ENCODE measurements at places on chromosomes 4 and X. TPM values are rescaled to one million over a fixed set of nuclear protein-coding genes. Genes with fewer than 3 reads are reported as not detected.

The UBE2A gene
- total RNA-seq, result 52.0 TPM

The ZFP92 gene
- total RNA-seq, result 0.50 TPM

The TLR3 gene
- total RNA-seq, result 2.0 TPM

GRCh38 chrX:107154787-107155620 is 36.4 kb upstream of the RBM41 start:
- no peaks in the 10 kb centered on the region for H3K36me3 ChIP-seq
- no peaks in the 10 kb centered on the region for H3K4me1 ChIP-seq
- H3K4me3 ChIP-seq, result no peak overlapping the region
- no peaks in the 10 kb centered on the region for H3K27me3 ChIP-seq
- no peak overlapping the region for H3K27ac ChIP-seq
- no peak for DNase-seq

DNA sequence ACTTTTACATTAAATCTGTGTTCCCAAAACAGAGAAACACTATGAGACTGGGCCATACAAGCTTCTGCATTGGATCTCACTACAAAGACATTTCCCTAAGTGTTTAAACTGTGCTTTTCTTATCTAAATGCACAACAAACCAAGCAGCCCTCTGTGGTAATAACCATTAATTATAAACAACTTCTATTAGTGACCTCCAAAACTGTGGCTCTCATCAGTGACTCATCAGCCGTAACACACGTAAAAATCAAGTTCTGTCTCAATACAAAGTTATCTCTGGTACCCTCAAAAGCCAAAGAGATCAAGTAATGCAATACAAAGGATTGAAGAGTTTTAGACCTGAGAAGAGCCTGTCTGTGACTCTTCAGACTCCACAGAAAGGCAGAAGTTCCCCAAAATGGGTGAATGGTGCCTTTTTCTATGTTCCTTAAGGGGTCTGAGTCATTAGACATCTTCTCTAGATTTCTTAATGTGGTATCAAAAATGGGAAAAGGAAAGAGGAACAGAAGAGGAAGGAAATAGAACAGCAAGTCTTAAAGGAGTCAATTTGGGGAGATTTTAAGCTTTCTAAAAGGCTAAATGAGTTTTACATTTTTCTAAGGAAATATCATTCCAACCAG is 189.8 kb upstream of the PPP1R2C start:
- H3K36me3 ChIP-seq, result no peaks in the 10 kb centered on the region
- no peak overlapping the region for H3K27ac ChIP-seq
- H3K27me3 ChIP-seq, result no peaks in the 10 kb centered on the region
- H3K4me1 ChIP-seq, result no peaks in the 10 kb centered on the region
- no peak overlapping the region for H3K4me3 ChIP-seq
- no peak for DNase-seq

DNA sequence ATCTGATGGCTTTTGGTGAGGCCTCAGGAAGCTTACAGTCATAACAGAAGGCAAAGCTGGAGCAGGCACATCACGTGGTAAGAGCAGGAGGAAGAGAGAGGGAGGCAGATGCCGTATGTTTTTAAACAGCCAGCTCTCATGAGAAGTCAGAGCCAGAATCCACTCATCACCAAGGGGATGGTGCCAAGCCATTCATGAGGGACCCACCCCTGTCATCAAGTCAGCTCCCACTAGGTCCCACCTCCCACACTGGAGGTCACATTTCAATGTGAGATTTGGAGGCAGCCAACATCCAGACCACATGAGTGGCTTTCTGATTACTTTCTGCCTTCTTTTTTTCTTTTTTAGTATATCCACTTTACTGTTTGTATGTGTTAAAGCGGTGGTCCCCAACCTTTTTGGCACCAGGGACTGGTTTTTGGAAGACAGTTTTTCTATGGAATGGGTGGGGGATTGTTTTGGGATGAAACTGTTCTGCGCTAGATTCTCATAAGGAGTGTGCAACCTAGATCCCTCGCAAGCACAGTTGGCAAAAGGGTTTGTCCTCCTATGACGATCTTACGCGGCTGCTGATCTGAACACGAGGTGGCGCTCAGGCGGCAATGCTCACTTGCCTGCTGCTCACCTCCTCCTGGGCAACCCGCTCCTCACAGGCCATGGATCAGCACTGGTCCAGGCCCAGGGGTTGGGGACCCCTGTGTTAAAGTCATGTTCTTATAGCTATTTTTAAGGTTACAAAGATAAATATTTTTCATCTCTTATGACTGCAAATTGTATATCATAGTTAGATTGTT is 61.7 kb downstream of the SLIT2 start:
- H3K4me1 ChIP-seq, result no peaks in the 10 kb centered on the region
- no peak overlapping the region for H3K4me3 ChIP-seq
- H3K27me3 ChIP-seq, result no peaks in the 10 kb centered on the region
- H3K36me3 ChIP-seq, result no peaks in the 10 kb centered on the region
- no peak for DNase-seq
- H3K27ac ChIP-seq, result no peak overlapping the region

DNA sequence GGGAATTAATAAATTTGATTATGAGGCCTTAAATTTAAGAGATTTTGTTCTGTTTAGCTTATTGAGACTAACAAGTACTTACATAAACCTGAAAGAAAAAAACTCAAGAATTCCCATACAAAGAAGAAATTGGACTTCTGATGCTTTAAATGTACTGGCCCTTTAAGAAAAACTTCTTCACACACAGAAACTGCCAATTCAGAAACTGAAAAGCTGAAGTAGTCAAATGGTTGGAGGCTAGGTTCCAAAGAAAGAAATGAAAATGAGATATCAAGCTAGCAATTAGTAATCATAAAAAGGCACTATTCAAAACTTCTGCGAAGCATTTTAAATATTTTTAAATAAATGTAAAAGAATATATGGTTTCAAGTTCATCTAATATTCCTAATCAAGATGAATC is 151.3 kb downstream of the THOC2 start:
- no peaks in the 10 kb centered on the region for H3K36me3 ChIP-seq
- DNase-seq, result no peak
- no peaks in the 10 kb centered on the region for H3K27me3 ChIP-seq
- no peaks in the 10 kb centered on the region for H3K4me1 ChIP-seq

DNA sequence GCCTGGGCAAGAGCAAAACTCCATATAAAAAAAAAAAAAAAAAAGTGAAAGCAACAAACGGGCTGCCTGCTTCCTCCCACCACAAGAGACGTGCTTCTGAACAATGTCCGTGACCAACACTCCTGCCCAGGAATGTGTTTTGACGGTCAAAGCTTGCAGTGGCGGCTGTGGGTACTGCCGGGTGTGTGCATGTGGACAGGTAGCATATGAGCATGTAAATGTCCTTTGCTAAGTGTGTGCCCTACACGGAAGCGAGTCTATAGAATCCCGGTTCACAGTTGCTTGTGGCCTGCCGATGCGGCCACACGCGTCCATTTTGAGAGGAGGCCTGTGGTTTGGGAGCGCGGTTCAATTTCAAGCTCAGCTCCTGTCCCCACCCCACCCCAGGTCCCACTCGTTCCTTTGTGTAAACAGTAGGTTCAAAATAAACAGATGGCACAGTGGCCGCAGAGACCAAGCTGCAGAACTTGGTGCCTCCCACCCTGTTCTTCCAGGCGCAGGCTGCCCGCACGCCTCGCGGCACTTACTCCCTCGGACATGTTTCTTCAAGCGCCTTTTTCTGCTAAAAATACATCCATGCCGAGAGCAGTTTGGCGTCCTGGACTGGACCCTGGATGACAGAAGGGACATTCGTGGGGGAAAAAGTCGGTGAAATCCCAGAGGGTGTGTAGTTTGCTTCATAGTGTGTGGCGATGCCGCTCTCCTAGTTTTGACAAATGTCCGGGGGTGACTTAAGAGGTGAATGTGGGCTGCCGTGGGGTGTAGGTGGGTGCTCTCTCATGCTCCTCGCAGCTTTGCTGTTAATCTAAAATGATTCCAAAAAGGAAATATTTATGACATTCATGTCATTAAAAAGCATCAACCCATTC is 11.5 kb upstream of the NKX1-1 start:
- no peaks in the 10 kb centered on the region for H3K4me1 ChIP-seq
- H3K27me3 ChIP-seq, result peaks cover 21% of the 10 kb centered on the region

DNA sequence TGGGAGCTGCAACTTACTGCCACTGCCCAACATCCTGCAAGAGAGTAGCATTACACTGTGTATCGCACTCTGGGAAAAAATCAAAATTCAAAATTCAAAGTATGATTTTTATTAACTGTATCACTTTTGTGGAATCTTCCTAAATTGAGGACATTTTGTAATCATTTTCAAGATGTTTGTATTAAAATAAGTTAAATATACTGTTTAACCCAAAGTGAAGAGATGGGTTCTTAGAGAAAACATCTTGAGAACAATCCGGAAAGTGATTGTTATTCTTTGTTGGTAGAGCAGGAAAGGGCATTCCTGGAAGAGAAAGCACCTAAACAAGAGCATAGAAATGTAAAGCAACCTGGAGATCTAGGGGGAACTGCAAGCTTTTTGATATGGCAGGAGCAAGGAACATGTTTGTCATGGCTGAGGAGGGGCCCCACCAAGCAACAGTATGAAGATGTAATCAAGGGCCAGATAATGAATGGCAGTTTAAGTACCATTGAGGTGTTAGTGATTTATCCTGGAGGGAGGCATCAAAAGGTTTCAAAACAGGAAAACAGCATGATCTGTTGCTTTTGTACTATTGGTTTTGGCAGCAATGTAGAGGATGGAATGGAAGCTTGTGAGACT is 14.1 kb upstream of the SEC24D start:
- no peaks in the 10 kb centered on the region for H3K27me3 ChIP-seq
- no peak overlapping the region for H3K27ac ChIP-seq
- H3K4me1 ChIP-seq, result no peaks in the 10 kb centered on the region
- no peaks in the 10 kb centered on the region for H3K36me3 ChIP-seq
- no peak for DNase-seq

GRCh38 chr4:99507762-99508161 is 3.1 kb upstream of the C4orf17 start:
- H3K27me3 ChIP-seq, result no peaks in the 10 kb centered on the region
- H3K4me3 ChIP-seq, result no peak overlapping the region
- no peaks in the 10 kb centered on the region for H3K36me3 ChIP-seq
- no peaks in the 10 kb centered on the region for H3K4me1 ChIP-seq

- peaks cover 10% of the 10 kb centered on the region for H3K36me3 ChIP-seq
- H3K27ac ChIP-seq, result peak overlapping the region; percentile 92
- peak overlapping the region; percentile 77 for H3K4me3 ChIP-seq
- DNase-seq, result no peak
- peaks cover 34% of the 10 kb centered on the region for H3K4me1 ChIP-seq
Measured at GRCh38 chr4:139015948-139016471, 429 bp downstream of the NOCT start.

- no peak overlapping the region for H3K27ac ChIP-seq
- DNase-seq, result no peak
- no peaks in the 10 kb centered on the region for H3K36me3 ChIP-seq
- H3K27me3 ChIP-seq, result no peaks in the 10 kb centered on the region
- no peak overlapping the region for H3K4me3 ChIP-seq
- H3K4me1 ChIP-seq, result no peaks in the 10 kb centered on the region
Measured at GRCh38 chr4:136939781-136940180, 592.5 kb downstream of the PCDH18 start.

DNA sequence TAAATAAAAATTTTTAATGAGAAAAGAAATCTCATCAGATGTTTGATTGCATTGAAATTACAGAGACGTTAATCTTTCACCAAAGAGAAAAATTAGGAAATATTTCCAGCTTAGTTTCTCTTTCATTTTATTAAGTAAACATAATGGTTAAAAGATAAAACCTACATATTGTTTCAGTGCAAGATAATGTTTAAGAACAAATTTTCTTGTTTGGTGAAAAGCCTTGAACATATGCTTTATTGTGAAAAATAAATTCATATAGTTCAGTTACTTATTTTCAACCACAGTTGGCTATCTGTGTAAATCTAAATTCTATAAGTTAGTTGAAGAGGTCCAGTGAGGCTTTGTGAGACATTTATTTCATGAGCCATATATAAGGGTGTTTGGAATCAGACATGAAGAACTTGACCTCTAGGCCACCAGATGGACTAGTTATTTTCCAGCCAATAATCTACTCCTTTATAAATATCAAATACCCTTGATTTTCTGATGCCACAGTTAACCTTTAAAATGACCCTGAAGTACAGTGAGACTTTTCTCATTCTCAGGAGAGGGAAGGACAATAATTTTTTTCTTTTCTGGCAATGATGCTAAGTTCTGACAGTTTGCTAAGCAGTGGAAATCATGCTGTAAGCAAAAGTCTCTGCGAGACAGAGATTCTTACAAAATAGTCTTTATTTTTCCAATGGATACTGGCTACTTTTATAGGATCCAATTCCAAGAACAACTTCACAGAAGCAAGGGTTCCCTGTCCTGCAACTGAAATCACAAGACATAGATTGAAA is 2.5 kb downstream of the ARSJ start:
- peak overlapping the region; percentile 8 for H3K4me3 ChIP-seq
- H3K27ac ChIP-seq, result no peak overlapping the region
- H3K4me1 ChIP-seq, result no peaks in the 10 kb centered on the region
- DNase-seq, result no peak
- no peaks in the 10 kb centered on the region for H3K36me3 ChIP-seq

- H3K36me3 ChIP-seq, result no peaks in the 10 kb centered on the region
- peaks cover 6% of the 10 kb centered on the region for H3K4me1 ChIP-seq
- no peaks in the 10 kb centered on the region for H3K27me3 ChIP-seq
Measured at GRCh38 chr4:168317621-168318020, 931 bp downstream of the DDX60 start.

DNA sequence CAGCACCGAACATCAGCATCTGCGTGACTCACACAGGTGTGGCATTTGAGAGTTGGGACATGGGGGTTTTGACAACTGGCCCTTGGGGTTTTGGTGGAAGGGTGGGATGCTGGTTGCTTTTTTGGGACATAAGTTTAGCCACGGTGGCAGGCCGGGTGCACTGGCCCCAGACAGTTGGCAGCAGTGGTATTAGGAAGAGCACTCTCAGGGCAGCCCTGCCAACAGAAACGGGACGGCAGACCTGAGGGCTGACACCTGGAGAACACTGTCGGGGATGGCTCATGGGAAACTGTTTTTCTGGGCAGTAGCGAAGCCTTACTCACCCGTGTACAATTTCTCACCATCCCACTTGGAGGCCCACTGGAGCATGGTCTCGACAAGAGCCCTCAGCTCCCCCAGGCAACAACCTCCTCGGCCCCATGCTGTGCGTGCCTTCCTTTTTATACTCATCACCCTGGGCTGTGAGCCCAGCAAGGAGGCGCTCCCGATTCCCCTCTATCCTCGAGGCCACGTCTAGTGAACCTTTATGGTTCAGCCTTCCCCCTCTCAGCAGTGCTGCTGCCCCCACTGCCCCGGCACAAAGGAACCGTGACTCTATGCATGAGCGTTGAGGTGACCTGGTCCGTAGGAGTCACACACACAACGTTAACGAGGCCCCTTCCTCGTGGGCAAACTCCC is 30.6 kb downstream of the WDR1 start:
- peaks cover 44% of the 10 kb centered on the region for H3K4me1 ChIP-seq
- H3K4me3 ChIP-seq, result no peak overlapping the region
- peaks cover 99% of the 10 kb centered on the region for H3K36me3 ChIP-seq
- H3K27ac ChIP-seq, result peak overlapping the region; percentile 93
- no peaks in the 10 kb centered on the region for H3K27me3 ChIP-seq

DNA sequence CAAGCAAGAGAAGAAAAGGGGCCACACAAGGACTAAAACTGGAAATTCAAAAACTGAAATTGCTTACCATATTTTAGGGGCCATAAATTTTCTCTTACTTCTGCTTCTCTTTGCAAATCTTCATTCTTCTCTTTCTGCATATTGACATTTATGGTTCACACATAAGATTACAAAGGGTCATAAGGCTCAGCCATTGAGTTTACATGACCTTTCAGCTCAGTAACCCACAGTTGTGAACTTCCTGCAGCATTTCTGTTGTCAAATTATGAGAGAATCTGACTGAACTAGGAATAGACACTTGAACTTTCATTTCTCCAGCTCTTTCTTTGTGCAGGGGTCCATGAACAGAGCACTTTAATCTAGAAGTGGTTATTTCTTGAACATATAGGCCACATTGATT is 434.8 kb upstream of the CT83 start:
- H3K4me3 ChIP-seq, result no peak overlapping the region
- H3K4me1 ChIP-seq, result no peaks in the 10 kb centered on the region
- DNase-seq, result no peak
- no peaks in the 10 kb centered on the region for H3K36me3 ChIP-seq

Measured in psoas muscle (tissue), 8 donors.